ENCODE measurements at places on chromosomes 11 and 22. TPM values are rescaled to one million over a fixed set of nuclear protein-coding genes. Genes with fewer than 3 reads are reported as not detected.

The FGF3 gene
- total RNA-seq: not detected

The SPI1 gene
- not detected for total RNA-seq

The SEZ6L gene
- total RNA-seq: not detected

The SLC5A4 gene
- not detected for total RNA-seq

The MMP11 gene
- 0.69 TPM for total RNA-seq

The RTN4RL2 gene
- 0.54 TPM for total RNA-seq

The KLHDC7B gene
- 5.5 TPM for total RNA-seq

The SLC22A25 gene
- not detected for total RNA-seq

The ACRV1 gene
- not detected for total RNA-seq

The CABP4 gene
- 0.96 TPM for total RNA-seq

Data from activated T-helper 1 cell treated with anti-CD3 and anti-CD28 coated beads, Interleukin-12 subunit alpha, Interleukin-12 subunit beta, Interleukin-2, Interleukin-4 antibody, amounts not matched to agents 30 ng/mL and 10 ng/mL and 1 ng/mL, durations not matched to agents 14 hours and 24 hours and 36 hours (primary cell).